SHP77 treated with DMSO at 0.1 percent for 48 hours (cell line): ENCODE measurements at places on chromosomes 6 and 20.
A peak's percentile ranks its signal among the peaks of the same experiment; 100 is the strongest.

GRCh38 chr20:49540687-49541435 is 27.1 kb downstream of the PTGIS start:
- no peak for DNase-seq

DNA sequence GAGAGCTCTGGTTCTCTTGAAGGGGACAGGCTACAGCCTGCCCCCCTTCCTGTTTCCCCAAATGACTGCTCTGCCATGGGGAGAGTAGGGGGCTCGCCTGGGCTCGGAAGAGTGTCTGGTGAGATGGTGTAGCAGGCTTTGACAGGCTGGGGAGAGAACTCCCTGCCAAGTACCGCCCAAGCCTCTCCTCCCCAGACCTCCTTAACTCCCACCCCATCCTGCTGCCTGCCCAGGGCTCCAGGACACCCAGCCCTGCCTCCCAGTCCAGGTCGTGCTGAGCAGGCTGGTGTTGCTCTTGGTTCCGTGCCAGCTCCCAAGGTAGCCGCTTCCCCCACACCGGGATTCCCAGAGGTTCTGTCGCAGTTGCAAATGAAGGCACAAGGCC is 9.8 kb downstream of the VEGFA start:
- no peak for DNase-seq

- DNase-seq = no peak
These were observed 46.0 kb downstream of the MAPK14 start for GRCh38 chr6:36073587-36073986.

DNA sequence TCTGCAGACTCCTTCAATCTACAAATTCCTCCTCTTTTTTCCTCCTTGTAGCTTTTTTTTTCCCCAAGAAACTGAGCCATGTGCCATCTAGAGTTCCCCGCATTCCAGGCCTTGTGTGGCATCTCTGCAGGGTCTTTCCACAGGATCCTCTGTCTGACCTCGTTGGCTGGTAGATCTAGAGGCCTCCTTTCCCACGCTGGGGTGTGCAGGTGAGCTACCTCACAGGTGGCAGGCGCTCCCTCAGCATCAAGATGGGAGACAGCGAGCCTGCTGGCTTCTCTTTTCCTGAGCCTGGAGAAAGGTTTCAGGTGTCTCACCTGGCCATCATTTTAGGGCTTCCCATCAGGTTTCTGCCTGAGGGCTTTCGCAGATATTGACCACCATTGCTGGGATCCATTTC is 9.6 kb upstream of the NELFCD start:
- DNase-seq = no peak

- DNase-seq = peak; percentile 14
These were observed 59.8 kb upstream of the DEK start for GRCh38 chr6:18323935-18324705.

DNA sequence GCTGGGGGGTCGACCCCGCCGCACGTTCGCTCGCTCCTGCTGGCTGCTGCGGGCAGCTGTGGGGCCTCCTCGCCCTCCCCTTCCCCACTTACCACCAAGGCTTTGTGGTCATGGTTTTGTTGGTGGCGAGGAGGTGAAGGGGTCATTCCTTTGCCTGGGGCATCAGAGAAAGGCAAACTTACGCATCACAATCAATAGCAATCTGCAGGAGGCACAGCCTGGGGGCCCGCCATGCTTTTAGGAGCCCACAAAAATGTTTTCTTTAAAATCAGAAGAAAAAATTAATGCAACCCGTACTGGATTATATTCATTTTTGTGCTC is 137.0 kb downstream of the IMPG1 start:
- DNase-seq = no peak

DNA sequence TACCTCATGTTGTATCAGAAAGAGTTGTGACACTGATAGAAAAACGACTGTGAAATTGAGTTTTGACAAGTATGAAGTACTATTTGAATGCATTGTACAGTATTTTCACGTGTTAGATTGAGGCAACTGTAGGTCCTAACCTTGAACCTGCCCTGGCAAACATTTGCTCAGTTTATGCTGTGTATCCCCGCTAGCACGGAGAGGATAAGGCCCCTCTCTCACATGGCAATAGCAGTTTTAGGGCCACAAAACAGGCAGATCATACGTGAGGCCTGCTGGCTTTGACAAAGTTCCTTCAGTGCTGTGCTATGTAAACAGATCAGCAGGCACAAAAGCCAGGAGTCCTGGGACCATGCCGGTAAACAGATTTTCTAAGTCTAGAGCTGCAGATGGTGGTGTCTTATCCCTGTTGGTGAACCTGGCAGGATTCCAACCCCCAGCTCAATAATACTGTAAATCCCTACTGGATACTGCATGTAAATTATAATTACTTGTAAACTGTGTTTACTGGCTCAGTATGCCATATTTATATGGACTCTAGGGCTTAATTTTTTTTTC is 23.8 kb upstream of the FAM217A start:
- DNase-seq = no peak

GRCh38 chr6:152981989-152982903 is 595 bp downstream of the FBXO5 start:
- no peak for DNase-seq
